ENCODE measurements at places on chromosomes 16 and 17.
A peak's percentile ranks its signal among the peaks of the same experiment; 100 is the strongest.

DNA sequence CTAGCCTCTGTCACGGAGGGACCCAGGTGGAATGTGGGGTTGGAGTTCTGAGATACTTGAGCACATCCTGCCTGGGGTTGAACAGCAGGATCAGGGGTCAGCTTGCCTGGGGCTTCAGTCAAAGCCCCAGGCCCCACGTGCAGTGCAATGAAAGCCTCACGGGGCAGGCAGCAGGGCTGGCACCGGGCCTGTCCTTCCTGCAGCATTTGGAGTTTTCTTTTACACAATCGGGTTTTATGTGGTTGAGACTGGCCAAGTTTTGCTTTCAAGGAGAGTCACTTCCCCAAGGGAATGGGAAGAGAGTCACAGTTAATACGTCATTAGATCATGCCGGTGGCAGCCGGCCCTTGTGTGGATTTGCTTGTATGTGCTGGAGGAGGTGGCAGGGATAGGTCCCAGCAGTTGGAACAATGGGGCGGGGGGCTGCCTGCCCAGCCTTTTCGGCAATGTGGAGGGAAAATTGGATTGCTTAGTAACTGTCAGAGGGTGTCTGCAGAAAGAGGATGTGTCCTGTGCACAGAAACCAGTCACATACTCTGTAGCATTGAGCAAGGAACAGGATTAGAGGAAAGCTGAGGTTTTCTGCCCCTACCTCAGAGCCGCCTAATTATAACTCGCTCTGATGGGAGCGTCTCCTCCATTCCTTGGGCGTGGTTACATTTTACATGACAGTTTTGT is 4.5 kb downstream of the RMI2 start:
- DNase-seq: peak; percentile 37

DNA sequence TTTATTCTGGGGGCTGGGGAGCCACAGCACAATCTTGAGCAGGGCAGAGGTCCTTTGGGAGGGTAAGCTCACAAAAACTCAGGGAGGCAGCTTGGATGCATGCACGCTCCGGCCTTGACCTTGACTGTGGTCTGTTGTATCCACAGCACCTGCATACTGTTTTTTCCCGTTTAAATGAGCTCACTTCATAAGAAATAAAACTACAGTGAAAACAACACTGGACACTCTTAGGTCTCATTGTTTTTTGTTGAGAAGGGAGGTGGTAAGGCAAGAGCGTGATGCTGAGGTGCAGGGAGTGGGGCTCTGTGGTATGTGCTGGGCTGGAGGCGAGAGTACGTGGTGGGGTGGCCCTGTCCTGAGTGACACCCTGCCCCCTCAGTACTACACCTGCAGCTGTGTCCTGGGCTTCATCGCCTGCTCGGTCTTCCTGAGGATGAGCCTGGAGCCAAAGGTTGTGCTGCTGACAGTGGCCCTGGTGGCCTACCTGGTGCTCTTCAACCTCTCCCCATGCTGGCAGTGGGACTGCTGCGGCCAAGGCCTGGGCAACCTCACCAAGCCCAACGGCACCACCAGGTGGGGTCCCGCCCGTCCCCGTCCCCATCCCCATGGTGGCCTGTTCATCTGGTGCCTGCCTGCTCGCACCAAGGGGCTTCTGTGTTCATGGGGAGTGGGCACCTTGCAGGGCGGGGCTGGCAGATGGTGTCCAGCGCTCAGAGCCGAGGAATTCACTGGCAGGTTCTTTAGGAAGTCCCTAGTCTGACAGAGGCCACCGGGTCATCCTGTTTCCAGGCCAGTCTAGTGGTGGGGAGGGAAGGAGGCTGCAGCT is 44.2 kb downstream of the ADCY7 start:
- no peak for DNase-seq

- DNase-seq: no peak
Observed at GRCh38 chr16:83968306-83968851, 335 bp downstream of the NECAB2 start.

DNA sequence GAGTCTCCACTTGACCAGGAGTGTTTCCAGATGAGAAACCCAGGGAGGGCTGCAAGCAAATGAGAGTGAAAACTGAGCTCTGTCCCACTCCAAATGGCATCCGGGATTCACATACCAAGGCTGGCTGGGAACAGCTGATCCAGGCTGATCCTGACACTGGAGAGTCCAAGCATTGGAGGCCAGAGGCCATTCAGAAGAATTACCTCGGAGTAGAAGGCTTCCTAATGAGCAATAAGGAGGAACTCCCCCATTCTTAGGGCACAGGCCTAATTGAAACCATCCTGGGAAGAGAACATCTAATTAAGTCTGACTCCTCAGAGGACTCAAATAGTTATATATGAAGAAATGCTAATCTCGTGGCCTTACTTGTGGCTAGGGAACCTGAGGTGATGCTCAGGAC is 142.8 kb downstream of the PRKCA start:
- no peak for DNase-seq

DNA sequence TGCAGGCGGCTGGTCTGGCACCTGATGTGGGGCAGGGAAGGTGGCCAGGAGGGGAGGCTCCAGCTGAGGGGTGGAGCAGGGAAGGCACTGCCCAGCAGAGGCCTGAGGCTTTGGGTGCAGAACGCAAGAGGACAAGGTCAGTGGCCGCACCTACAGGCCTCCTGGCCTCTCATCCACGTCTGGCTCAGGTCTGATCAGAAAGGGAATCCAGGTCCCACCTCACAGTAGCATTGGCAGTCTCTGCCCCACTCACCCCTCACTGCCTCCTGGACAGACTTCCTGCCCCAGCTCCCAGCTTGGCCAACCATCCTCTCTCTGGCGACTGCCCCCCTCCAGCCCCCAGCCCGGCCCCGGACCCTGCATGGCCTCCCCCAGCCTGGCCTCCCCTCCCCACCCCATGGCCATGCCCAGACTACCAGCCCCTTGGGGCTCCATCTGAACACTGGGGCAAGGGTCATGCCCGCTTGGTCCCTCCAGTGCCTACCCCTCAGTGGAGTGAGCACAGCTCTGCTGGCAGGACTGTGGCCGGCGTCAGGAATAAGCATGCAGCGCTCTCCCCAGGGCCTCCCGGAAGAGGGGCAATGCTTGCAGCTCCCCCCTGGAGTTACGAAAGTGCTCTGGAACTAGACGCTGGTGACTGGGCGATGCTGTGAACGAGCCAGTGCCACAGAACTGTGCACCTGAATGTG is 4.6 kb downstream of the UTS2R start:
- no peak for DNase-seq
